ENCODE measurements at places on chromosomes 5 and 9. TPM values are rescaled to one million over a fixed set of nuclear protein-coding genes. Genes with fewer than 3 reads are reported as not detected.

The CYLC2 gene
- total RNA-seq = not detected

The OR13J1 gene
- total RNA-seq = not detected

- DNase-seq = no peak
These were observed 122.2 kb downstream of the CRB2 start for GRCh38 chr9:123478160-123478559.

DNA sequence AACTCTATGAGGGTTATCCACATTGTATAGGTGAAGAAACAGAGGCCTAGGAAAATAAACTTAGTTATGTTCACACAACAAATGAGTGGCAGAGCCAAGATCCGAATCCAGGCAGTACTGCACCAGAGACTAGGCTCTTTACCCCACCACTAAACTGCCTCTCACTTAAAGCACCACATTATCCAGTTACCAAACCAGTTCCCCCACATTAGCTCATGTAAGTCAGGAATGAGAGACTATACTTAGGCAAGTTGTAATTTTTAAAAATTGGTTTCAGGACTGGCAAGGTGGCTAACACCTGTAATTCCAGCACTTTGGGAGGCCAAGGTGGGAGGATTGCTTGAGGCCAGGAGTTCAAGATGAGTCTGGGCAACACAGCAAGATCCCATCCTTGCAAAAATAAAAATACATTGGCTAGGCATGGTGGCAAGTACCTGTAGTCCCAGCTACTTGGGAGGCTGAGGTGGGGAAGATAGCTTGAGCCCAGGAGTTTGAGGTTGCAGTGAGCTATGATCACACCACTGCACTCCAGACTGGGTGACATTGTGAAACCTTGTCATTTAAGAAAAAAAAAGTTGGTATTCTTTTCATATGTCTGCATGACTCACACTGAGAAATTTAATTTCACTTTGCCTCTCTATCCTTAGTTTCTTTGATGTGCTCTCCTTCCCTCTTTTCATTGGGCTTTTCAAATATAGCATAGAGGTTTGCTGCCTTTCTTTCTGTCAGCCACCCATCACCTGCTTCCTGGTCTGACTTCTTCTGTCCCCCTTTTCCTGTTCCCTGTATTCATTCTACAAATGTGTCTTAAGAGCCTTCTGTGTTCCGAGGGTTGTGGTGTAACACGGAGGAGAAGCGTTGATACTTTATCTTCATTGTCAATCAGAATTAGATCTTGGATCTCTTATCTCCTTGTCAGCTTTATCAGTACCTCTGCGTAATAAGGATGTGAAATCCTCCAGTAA lies 64.7 kb downstream of the ERMP1 start:
- no peak for DNase-seq
